ENCODE measurements at places on chromosomes 3 and 15.

DNA sequence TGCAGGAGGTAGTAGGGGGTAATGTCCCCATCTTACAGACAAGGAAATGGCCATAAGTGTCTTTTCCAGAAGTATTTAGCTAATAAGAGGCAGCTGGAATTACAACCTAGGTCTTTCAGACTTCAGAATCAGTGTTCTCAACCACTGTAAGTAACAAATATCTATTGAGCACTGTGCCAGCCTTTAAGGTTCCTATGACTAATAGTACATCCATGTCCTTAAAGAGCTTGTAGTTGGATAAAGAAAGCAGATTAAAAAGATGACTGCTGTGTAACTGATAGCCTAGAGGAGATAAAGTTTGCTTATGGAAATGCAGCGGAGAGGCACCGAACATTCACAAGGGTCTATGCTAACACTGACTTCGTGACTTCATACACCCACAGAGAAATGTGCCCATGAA, 136.0 kb downstream of the KCNMB2 start:
- no peak for DNase-seq

DNA sequence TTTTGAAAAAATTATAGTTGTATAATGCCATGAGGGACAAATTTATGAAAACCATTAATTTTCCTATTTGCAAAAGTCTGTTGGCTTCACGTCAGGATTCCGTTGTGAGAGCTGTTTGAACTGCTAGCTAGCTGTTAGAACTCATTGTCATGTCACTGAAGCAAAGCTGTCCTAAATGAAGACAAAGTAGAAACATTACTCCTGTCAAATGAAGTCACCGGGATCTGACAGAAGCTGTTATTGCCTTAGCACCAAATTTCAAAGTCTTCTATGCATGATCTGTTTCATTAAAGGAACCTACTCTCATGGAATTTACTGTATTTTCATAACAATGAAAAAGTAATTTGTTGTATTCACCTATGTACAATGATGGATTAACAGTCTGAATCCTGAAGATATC, 479.8 kb downstream of the PLOD2 start:
- DNase-seq: no peak

GRCh38 chr3:143450632-143451031, 331.1 kb downstream of the CHST2 start:
- DNase-seq: no peak

- DNase-seq: no peak
Measured at GRCh38 chr15:26773917-26774316, 1.1 kb upstream of the GABRB3 start.

GRCh38 chr3:50412231-50412754, 53.0 kb upstream of the TMEM115 start:
- DNase-seq: no peak

DNA sequence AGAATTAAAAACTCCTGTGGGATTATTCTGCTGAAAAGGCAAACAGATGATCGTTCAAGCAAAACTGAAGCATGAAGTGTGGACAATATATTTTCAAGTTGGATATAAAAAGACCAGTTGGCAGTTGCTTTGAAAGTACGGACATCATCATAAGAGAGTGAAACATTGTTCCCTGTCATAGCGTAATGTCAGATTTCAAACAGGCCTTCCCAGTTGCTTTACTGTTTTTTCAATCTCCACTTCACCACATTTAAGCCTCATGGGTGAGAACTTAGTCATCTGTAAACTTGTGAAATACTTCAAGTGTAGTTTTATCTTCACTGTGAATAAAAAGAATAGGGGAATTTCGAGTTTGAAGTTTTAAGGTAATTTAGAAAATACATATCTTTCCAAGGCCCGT, 435.1 kb upstream of the CNTN3 start:
- DNase-seq: no peak

GRCh38 chr3:98692787-98693473, 70.2 kb upstream of the ST3GAL6 start:
- no peak for DNase-seq

All from activated T-helper 1 cell treated with anti-CD3 and anti-CD28 coated beads, Interleukin-2, amount 50 U/mL, for 16 hours (primary cell).